ENCODE measurements at places on chromosomes 5 and 9.

GRCh38 chr9:68574150-68574549, 33.5 kb upstream of the TMEM252 start:
- DNase-seq = no peak

DNA sequence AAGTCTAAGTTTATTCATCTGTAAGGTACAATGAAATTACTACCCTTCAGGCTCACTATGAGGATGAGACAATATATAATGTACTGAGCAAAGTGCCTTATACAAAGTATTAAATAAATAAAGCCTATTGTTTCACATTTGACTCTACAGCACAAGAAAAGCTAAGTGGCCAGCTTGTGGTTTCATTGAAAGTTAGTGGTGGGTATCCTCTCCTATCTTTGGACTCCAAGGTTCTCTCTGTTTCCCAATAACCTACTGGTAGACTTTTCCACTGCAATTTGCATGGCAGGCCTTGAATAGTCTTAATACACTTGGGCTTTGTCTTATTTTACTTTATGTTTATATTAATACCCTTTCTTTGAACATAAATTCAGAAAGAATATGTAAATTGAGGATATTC, 262.7 kb downstream of the DEPDC1B start:
- no peak for DNase-seq

- peak; percentile 48 for DNase-seq
These were observed 86.8 kb upstream of the CD180 start for GRCh38 chr5:67283275-67283987.

DNA sequence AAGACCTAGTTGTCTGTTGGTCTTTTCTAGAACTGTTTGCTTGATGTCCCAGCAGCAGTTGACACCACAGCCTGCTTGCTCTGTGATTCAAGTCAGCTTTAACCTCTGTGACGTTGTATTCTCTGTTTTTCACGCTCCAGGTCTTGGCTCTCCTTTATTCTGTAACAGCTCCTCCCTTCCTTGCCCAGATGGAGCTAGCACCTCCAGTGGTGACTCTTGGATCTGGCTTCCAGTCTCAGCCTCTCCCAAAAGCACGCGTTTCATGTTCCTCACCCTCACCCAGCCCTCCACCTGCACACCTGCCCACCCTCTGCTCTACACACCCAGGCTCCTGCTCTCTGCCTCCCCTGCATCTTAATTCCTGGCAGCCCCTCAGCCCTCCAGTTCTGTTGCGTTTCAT, 50.6 kb downstream of the DMRT1 start:
- DNase-seq = no peak

GRCh38 chr9:71108937-71109336, 12.5 kb downstream of the TRPM3 start:
- no peak for DNase-seq

GRCh38 chr9:114484854-114485443, 20.3 kb downstream of the WHRN start:
- DNase-seq = no peak

GRCh38 chr5:156527611-156528010, 200.6 kb downstream of the SGCD start:
- DNase-seq = no peak

DNA sequence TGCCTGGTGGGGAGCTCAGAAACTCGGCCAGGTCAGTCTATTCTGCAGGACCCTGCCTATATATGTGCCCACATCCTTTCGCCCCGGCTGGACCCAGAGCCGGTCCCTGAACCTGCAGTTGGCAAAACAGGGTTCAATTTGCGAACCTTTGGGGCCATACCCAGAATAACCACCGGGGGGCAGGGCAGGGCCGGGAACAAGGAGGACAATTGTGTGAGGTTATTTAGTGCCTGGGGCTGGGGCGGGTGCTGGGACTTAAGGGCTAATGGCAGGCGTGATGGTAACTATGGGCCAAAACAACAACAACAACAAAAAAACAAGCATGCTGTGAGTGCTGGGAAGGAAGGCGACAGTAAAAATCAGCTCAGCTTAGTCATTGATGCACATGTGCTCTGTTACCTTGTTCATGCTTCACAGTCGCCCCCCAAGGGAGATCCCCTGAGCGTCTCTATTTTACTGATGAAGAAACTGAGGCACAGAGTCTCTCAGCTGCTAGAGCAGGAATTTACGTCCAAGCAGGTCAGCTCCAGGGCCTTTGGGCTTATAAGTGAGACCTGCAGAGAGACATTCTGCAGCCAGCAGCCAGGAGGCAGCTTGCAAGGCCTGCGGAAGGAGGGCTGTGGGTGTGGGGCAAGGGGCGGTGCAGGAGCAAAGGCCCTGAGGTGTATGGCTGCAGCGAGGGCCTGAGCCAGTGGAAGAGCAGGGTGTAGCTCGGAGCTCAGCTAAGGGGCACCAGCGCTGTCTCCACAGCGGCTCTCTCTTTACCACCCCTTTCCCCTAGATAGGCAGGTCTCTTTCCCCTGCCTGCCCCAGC, 106.0 kb downstream of the PHF2 start:
- DNase-seq = peak; percentile 63

DNA sequence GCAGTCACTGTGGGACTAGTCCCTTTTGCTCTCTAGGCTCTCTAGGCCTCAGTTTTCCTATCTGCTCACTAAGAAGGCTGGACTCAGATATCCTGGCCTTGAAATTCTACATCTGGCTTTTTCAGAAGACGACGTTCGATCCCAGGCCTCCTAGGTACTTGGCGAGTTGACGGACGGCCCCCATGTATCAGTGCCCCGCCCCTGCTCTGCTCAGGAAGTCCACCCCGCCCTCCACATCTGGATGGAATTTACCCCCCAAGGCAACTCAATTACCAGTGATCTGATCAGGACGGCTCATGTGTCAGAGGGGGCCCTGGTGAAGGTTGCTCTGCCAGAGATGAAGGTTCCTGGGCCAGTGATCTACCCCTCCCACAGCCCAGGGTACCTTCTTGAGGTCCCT, 44.1 kb upstream of the SYNPO start:
- DNase-seq = no peak

DNA sequence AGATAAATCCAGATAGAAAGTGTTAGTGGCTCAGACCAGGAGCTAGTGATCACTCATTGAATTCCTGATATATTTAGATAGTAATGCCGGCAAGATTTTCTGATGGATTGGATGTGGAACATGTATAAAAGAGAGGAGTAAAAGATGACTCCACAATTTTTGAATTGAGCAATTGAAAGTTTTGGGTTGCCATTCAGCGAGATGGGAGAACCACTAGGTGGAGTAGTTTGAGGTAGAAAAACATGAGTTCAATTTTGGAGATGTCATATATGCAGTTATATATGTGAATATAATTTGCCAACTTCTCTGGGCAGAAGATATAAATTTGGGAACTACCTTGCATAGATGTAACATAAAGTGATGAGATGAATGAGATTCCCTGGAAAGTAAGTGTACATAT, 502.5 kb upstream of the SEMA6A start:
- DNase-seq = no peak

- no peak for DNase-seq
These were observed 19.2 kb downstream of the MARCHF3 start for GRCh38 chr5:127011153-127011552.

DNA sequence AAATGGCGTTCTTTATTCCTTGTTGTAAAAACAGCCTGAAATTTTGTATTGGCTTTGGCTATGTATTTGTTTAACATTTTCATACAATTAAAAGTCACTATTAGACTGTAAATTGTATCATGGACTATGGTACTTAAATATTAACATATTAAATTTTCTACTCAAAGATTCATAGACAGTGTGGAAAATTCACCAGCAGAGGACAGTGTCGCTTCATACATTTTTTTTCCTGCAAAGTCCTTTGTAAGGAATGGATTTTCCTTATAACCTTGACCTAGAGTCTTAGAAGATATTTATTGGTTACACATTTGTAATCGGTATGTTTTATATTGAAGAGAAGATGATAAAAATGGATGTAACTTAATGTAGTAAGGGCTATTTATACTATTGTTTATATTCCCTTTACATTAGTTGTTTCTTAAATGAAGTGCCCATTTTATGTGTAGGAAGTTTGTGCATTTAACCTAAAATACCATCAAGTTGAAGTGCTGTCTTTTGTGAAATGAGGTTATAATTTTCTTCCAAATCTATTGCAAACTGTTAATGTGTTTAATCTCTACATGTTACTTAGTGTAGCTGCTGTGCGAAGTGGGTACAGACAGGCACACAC, 150.1 kb downstream of the KDM4C start:
- DNase-seq = no peak

DNA sequence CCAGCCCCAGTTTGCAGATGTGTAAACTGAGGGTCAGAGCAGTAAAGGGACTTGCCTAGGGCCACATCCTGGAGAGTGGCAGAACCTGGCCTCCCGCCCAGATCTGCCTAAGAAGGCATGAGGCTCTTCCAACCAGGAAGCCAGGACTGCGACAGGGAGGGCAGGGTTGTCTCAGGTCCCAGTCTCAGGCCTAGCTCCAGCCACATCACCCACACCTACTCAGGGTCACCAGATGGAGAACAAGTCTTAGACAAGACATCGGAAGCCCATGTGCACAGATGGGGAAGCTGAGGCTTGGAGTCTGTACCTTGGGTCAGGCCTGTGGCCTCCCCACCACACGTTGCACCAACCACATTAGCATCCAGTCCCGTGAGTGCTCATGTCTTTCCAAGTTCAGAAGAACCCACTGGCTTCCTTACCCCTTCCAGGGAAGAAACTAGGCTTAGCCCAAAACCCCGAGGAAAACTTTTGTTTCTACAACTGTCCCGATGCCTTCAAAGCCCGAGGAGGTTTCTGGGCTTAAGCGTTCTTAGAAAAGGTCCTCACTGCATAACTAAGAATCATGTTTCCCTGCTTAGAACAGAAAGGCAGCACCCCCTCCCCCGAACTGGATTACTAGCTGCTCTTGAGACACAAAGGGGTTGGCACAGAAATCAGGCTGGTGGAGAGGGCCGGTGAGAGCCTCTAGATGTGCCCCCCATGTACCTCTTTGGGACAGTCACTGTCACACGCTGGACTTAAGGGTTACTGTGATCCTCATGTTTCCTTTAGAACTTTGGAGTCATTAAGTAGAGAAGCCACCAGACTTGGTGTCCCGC, 2.2 kb downstream of the FAM78A start:
- no peak for DNase-seq

DNA sequence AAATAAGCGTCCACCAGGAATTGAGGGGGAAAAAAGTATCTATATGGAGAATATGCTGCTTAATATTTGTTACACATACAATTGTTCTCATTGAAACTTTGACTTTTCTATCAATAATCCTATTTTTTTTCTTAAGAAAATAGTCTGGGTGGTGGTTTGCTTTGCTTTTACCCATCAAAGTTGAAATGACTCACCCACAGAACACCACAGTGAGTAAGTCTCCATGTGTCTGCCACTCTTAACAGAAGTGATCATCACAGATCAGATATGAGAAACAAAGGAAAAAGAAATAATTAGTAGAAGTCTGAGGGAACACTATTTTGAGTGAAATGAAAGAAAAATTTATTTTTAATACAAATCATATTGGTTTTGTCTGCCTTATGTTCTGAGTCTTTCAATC, 742.8 kb downstream of the CDH9 start:
- DNase-seq = no peak

DNA sequence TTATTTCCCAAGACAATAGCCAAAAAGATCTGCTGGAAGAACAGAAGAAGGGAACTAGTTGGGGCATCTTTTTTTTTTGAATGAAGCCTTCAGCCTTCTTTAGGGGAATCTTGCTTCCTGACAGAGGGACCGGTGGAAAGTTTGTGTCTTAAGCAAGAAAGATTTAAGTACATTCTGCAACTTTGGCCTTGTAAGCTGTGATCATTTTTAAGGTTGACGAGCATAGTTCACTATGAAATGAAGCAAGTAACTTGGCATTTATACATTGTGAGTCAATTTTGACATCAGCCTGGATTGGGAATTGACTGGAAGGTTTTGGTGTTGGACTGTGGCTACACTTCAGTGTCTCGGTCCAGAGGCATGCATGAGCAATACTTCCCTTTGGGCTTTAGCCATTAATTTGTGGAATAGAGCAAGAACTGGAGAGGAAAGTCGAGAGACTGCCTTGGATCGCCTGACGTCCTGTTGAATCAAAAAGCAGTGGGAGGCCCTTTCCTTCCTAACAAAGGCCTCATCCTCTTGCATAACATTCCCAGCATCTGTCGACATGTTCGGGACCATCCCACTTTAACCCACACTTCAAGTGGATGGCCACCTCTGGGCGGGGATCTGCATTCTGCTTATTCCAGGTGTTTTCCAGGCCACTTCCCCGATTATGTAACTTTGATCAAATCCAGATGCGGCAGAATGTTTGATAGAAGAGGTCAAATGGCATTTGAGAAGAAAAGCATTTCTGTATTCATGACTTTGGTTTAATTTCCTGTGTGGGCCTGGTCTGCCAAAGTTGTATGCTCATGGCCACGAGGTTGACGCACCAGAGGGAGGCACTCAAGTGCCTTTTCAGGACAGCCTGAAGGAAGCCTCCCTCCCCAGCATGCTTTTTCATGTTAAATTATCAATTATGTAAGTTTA, 12.5 kb downstream of the ABL1 start:
- no peak for DNase-seq

DNA sequence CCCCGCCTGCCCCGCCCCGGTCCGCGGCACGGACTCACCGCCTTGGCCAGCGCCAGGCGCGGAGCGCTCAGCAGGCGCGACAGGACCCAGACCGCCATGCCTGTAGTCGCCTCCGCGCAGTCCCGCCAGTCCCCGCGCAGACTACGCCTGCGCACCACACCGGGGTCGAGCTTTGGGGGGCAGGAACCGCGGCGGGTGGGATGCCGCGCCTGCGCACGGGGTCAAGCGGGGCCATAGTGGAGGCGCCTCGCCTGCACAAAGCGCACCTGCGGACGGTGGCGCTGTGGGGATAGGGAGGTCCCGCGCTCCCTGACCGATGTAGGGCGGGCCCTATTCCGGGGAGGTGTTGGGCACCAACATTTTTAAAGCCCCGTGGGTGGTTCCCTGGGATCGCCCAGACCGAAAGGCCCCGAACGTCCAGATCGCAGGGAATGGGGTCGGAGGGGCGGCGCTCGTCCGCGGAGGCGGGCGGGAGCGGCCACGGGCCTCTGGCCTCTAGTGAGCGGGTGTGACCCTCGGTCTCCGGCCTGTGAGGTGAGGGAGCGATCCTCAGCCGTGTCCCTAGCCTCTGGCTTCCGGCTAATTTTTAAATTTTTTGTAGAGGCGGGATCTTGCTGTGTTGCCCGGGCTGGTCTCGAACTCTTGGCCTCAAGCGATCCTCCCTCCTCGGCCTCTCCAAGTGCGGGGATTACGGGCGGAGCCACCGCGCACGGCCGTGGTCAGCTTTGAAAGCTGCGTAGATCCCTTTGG, 70.8 kb upstream of the LPCAT1 start:
- DNase-seq = peak; percentile 15

DNA sequence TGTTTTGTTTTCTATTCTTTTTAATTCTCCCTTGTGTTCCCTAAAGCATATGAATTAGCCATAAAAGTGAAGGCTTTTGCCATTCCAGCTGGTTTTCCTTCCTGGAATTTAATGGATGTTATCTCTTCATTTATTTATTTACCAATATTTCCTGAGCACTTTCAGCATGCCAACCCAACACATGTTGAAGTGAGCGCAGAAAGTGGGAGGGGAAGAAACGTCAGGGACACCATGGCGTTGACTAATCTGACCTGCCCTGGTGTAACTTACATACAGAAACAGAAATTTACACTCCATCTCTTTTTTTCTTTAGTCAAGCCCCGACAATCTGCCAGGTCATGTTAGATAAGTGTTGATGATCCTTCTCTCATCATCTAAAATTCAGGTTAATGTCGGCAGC, 247.5 kb downstream of the PCSK5 start:
- DNase-seq = no peak

All from substantia nigra (tissue), 51 donors.